ENCODE measurements at places on chromosomes 16 and 17.
A peak's percentile ranks its signal among the peaks of the same experiment; 100 is the strongest.

- DNase-seq: no peak
Measured at GRCh38 chr16:11896486-11897176, 19.1 kb downstream of the GSPT1 start.

DNA sequence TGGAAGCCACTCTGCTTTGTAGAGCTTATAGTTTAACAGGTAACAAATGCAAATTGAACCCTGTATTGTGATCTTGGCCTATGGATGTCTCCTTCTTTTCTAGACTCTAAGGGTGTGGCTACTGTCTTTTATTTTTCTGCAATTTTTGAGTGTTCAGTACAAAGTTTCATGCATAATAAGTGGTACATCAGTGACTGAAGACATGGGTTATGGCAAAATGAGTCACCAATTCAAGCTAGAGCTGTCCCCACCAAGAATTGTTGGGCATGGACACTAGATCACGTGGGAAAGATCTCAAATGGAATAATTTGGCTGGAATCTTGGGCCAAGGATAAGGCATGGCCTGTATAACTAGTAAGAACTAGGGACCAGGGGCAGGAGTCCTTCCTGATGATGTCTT lies 228.4 kb upstream of the N4BP1 start:
- DNase-seq: no peak

DNA sequence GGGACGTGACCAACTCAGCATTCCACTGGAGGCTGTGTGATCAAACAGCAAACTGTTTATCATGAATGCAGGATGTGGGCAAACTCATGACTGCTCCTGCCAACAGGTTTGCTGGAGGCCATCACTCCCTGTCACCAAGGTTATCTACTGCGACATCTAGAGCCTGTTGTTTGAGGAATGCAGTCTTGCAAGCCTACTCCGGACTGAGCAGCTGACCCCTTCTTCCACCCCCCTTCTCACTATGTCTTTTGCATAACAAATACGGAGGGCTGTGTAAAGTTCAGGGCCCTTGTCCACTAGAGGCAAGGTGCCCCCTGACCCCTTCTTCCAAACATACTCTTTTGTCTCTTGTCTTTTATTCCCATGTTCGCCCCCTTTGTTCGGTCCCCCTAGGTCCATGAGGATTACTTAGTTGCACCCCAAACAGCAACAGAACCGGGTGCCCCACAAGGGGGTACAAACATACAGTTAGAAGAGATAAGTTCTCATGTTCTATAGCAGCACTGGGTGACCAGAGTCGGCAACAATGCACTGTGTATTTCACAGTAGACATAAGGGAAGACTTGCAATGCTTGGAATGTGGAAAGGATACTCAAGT lies 28.7 kb downstream of the MEAK7 start:
- no peak for DNase-seq

GRCh38 chr16:77928096-77928495 lies 94.3 kb upstream of the CLEC3A start:
- DNase-seq: no peak

GRCh38 chr16:26963109-26963508 lies 103.6 kb upstream of the C16orf82 start:
- DNase-seq: no peak

DNA sequence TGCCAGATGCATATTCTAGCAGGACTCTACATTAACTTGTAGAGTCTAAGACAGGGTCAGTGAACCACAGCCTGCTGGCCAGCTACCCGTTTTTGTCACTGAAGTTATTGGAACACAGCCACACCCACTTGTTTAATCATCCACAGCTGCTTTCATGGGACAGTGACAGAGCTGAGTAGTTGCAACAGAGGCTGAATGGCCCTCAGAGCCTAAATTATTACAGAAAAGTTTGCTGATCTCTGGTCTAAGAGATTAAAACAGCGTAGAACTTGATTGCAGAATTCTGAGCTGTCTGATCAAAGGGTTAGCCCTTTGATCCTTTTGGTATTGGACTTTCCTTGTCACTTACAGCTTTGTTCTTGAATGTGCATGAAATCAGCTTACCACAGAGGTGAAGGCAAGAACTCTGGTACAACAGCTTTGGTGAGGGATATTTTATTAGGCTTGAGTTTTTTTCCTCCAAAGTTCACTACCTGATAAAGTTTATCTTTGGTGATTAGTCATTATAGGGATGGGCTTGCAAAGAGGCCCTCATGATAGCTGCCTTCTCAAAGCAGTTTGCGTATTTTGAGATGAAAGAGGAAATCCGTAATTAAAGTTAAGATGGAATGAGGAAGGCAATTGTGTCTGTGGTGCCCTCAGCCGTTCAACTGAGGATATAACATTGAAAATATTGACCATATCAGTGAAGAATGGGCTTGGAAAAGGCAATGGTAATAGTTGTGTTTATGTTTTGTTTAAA lies 23.6 kb downstream of the ALDH3A2 start:
- DNase-seq: no peak

DNA sequence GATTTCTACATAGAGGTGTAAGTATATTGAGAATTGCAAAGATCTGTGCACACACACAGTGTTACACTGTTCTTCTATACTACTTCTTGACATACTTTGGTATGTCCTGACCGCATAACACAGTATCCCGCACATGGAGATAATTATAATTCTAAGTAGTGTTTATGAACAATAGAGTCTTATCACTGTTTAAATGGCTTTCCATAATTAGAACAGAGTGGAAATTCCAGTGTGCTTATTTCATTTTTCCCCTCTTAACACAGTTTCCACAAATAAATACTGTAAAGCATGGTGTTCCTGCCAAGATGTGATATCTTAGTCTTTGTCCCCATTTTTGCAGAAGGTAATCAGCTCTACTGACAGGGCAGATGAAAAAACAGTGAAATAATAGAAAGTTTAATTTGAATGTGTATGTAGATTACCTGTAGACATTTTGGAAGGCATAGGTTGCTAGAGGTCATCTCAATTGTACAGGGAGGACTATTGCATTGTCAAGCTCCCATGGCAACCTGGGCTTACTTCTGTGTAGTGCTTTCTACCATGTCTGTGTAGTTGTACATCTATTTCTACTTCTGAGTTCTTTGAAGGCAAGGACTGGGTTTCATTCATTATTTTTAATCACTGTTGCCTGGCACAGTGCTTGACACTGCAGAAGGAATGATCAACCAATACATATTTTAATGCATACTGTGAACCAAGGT lies 10.1 kb upstream of the KRT28 start:
- no peak for DNase-seq

- peak; percentile 70 for DNase-seq
Measured at GRCh38 chr16:4537376-4538343, 913 bp downstream of the CDIP1 start.

Data from sigmoid colon (tissue), 7 donors.